ENCODE measurements at places on chromosomes 5 and 9.

DNA sequence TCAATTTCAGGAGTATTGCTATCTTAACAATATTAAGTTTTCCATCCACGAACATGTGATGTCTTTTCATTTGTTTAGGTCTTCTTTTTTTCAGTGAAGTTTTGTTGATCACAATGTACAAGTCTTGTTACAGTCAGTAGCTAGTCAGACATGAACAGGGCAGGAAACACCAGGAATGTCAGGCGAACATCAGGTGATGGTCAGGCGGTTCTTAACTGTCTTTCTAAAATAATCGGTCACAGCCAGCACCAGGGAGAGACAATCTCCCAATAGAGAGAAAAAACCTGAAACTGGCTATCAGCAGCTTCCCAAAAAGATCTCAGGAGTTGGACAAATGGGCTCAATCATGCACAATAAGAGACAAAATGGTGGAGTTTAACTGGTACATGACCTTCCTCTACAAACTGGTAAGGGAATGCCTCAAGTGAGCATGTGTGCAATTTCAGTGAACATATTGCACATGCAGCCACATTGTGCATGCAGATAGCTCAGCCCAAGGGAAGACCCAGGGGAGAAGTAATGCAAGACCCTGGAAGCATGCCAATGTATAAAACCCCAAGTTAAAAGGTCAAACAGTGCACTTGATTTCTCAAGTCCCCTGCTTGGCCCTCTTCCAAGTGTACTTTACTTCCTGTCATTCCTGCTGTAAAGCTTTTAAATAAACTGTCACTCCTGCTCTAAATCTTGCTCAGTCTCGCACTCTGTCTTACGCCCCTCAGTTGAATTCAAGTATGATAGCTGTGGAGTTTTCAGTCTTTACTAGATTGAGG is 176.1 kb upstream of the RASEF start:
- peak; percentile 14 for DNase-seq

- no peak for DNase-seq
Observed at GRCh38 chr9:82091610-82092009, 103.0 kb downstream of the SPATA31D1 start.

GRCh38 chr5:41834506-41834905 is 35.7 kb downstream of the OXCT1 start:
- no peak for DNase-seq

- no peak for DNase-seq
Observed at GRCh38 chr9:137435381-137435891, 5.7 kb downstream of the ENTPD8 start.

DNA sequence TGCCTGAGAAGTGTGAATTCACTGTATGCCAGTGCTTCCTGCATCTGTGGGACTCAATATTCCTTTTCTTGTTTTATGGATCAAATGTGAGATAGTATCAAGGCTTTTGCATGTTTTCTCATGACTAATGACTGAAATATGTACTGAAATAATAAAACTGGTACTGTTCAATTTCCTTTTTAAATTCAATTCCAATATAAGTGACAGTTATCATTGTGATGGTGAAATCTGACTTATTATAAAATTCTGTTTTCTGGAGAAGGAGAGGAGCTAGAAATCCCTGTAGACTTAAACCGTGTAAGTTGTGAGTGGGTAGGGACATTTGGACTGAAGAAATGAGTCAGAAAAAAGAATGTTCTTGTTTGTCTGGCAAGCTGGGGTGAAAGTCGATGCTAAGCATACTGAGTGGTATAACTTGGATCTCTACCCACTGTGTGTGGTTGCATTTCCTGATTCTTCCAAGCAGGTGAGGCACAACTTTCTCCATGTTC is 245.2 kb downstream of the EFNA5 start:
- peak; percentile 55 for DNase-seq

DNA sequence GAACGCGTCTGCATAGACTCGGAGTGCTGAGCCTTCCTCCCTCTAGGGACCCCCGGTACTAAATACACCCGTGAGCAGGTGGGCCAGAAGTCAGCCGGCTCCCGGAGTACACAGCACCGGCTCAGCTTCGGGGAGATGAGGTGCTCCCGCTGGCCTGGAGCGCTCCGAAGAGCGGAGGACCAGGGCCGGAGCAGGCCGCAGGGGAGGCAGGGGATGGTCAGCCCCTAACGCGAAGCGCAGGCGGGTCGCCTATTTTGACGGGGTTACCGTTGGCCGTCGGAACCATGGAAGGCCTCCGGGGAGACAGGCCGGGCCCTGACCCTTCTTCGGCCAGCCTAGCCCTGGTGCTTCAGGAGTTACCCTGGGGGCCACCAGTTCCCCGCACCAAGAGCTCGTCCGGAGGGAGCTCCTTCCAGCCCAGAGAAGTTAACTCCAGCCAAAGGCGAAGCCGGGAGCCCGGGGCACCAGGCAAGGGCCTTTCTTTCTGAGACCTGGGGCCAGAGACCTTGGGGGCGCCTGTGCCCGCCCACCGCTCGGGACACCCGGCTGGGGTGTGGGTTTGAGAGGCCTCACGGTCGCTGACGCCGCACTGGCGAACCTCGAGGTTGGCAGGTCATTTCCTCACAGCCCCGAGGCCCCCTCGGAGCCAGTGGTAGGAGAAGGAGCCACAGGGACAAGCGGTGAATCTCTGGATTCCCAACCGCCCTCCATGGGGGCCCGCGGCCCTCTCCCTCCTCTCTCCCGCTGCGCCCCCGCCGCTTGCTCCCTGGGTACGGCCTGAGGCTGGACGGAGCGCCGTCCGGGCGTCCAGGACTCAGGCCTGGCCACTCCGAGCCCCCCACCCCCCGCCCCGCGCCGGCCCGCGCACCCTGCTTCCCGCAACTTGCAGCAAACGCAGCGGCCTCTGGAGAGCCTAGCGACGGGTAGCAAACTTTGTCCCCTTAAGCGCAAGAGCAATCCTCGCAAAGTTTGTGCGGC is 3.4 kb upstream of the IRX4 start:
- DNase-seq: no peak

GRCh38 chr9:6230037-6230780 is 14.6 kb downstream of the IL33 start:
- no peak for DNase-seq

- DNase-seq: no peak
Observed at GRCh38 chr5:34521628-34522290, 134.4 kb upstream of the RAI14 start.

DNA sequence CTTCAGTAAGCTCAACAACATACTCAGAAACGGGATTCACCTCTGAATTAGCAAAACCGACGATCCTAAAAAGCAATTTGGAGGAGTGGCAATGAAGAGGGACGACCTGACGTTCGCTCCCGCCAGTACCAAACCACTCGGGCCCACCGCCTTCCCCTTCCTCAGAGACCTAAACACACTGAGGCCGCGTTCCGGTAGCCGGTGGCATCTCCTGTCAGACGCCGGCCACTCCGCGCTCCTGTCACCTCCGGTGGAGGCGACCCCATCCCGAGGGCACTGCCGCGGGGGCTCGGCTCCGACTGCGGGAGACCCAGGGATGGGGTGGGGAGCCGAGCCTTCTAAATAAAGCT is 617 bp downstream of the PPP6C start:
- DNase-seq: peak; percentile 13

GRCh38 chr5:38996123-38996522 is 78.1 kb downstream of the RICTOR start:
- DNase-seq: no peak

GRCh38 chr5:79704553-79704952 is 14.9 kb downstream of the CMYA5 start:
- no peak for DNase-seq

GRCh38 chr9:116466271-116467235 is 220.6 kb upstream of the TRIM32 start:
- no peak for DNase-seq

- no peak for DNase-seq
Observed at GRCh38 chr5:109529520-109529919, 119.7 kb upstream of the PJA2 start.

DNA sequence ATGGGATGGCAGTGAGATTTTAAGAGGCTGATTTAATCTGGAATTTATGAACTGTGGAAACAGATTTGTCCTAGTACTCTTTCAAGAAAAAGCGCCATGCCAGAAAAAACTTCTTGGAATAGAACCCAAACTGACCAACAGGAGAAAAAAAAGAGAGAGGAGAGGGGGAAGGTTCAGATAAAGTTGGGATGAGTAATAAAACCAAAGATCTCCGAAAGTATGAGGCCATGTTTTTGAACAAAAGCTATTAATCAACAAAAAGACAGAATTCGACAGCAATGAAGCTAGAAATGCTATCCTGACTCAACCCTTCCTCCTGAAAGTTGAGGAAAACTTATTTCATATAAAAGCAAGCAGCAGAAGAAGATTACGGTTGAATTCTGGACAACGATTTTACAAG is 135.5 kb downstream of the CEMIP2 start:
- DNase-seq: no peak

DNA sequence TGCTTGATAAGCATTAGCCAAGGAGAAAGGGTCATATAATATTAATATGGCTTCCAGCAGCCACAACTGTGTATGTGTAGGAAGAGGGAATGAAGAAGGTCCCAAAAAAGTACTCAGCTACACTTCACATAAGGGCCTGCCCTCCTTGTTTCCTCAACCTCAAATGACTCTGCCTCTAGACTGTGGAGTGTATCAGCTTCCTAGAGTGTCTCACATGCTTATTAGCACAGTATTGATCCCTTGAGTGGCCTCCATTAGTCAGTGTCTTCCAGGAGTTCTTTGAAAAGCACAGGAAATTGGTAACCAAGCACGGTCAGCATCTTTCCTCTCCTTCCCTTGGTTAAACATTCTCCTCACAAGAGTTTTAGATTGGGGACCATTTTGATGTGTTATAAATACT is 190.4 kb upstream of the ATP10B start:
- DNase-seq: no peak

DNA sequence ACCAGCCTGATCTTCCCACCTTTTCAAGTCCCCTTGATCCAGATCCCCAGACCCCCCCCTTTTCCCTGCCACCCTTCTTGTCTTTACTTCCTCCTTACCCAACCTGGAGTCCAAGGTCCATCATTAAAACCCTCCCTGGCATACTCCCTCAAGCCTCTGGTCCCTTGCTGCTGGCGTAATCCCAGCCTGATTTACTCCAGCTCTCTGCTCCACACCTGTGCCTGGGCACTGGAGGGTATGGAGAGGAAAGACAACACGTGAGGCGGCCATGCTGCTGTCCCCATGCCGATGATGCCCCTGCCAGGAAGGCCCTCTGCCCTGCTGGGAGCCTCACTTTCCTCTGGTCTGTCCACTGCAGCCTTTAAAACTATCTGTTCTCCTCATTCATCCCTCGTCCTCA is 5.1 kb downstream of the B4GALT7 start:
- no peak for DNase-seq

DNA sequence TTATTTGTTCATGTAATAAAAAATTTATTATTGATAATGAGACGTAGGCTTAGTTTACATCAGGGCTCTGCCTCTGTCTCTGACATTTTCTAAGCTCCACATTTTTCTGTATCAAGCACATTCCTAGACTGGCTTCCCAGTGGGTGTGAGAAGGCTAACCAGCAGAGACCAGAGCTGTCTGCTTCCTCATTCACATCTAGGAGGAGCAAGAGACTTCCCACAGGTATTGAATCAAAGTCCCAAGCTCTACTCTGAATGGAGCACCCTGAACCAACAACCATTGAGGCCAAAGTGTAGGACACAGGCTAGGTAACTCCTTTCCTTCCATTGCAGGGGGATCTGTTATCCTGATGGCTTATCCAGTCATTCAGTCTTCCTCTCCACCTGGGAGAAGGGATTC is 72.4 kb downstream of the PARP8 start:
- DNase-seq: no peak

- DNase-seq: no peak
Observed at GRCh38 chr5:122374110-122374509, 62.1 kb downstream of the SNCAIP start.

- no peak for DNase-seq
Observed at GRCh38 chr5:84292000-84292642, 92.6 kb downstream of the EDIL3 start.

GRCh38 chr5:90598293-90598692 is 39.7 kb downstream of the ADGRV1 start:
- DNase-seq: no peak

DNA sequence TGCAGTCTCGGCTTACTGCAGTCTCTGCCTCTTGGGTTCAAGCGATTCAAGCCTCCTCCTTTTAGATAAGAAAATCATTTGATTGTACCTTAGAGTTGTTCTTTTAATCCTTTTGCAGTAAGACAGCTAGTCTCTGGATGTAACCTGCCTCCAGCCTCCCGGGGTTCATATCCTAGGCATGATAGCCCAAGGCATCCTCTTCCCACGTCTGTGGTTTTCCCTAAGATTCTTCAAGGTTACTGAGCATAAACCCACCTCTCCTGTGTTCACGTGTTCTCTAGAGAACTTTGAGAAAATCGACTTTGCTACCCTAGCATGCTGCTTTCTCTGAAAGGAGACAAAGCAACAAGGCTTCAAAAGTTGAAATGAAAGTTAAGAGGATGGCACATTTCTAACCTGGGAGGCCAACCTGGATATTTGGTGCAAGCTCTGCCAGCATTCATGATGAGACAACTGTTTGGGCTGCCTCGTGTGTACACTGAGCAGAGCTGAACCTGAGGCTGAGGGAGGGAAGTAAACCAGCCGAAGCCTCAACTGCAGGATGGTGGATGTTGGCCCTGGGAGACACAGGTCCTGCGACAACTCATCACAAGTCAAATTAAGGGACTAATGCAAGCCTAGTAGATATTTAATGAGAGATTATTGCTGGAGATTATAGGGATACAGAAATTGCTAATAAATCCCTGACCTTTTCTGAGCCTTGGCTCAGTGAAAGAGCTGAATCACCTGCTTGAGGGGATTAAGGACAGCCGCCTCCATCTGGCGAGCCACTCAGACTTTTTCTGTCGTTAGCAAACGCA is 261.8 kb downstream of the ARHGAP26 start:
- DNase-seq: no peak

DNA sequence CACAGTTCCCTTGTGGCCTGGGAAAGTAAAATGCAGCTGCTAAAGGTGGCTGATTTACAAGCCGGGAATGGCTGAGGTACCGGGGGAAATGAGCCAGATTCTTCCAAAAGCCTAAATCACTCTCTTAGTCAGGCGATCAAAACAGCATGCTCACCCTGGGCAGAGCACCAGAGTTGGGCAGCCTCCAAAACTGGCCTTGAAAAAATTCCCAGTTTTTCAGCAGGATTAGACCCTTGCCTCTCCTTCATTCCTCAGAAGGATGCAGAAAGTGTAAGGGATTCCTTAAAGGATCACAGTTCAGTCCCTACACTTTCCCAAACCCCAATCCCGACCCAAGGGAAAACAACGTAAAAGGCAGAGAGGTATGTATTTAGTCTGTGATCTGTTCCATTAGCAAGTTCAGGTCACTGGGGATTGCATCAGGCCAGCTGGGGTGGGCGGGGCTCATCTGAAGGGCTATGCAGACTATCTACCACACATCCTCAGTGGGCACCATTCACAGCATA is 16.9 kb downstream of the TMEM174 start:
- DNase-seq: no peak
